Fibroblast of pulmonary artery (primary cell): ENCODE measurements at places on chromosomes 2 and 18.

DNA sequence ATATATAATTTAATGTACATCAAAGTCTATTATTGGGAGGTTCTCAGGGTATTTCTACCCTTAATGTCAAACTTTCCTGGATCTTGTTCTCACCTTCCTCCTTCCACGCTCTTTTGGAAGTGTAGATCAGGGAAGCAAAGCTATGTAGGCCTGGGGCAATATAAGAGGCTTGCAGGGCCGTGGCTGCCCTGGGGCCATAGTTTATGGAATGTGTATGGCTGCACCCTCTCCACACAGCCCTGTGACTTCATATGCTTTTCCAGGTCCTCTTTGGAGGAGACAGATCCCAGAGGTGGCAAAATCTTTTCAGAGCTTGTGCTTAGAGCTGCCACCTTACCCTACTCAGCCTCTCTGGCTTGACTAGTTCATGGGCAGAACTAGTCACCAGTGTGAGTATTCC is 82.9 kb downstream of the PLB1 start:
- no peak for DNase-seq

DNA sequence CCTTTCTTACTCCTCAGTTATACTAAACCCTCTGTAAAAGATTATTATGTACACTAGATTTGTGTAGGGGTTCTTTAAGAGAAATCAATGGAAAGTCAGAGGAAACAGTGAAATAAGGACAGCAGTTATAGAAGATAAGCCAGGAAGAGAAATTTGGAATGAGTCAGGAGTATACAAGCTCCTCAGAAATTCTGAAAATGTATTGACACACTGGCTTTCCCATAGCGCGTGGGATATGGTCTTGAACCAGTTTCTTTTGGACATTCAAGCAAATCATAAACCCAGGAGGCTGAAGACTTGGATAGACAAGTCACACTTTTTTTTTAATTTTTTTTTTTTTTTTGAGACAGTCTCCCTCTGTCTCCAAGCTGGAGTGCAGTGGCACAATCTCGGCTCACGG is 316.1 kb upstream of the MMADHC start:
- peak; percentile 61 for DNase-seq

- DNase-seq: no peak
These were observed 2.9 kb downstream of the DDX1 start for GRCh38 chr2:15594291-15595256.

DNA sequence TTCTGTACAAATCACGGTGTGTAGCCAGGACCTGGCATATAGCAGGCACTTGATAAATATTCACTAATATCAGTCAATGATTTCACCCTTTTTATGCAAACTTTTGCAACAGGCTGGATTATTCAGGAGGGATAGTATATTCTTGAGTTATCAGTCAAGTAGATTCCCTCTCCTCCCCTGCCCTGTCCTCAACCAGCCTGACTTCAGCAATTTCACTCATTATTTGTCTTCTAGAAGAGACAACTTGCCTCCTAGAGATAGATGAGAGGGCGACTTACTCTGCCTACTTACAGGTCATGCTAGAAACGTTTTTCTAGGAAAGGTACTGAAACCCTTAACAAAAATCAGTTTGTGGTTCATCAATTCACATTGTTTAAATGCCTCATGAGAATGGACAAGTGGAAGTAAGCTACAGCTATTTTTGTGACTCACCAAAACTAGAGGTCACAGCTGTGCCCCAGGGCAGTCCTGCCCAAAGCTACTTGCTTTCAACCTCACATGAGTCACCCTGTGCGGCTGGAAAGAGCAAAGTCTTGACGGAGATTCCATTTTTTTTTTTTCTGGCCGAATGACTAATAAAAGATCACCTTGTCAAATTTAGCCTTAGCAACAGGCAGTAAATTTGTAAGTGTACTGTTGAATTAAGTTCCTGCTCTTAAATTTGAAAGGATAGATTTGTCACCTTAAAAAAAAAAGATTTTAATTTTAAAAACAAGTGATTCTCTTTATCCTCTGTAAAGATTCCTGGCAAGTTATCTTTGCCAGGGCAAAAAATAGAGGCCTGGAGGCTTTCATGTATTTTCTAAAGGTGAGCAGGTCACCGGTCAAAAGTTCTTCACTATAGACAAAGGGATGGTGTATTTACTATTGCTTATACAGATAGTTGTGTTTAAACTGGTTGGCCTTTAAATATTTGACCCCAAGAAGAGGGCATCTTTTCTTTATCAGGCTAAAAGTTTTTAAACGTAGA is 109.0 kb upstream of the SLC35G4 start:
- DNase-seq: peak; percentile 91

- peak; percentile 89 for DNase-seq
These were observed 24.8 kb downstream of the DYNC1I2 start for GRCh38 chr2:171712051-171712450.

DNA sequence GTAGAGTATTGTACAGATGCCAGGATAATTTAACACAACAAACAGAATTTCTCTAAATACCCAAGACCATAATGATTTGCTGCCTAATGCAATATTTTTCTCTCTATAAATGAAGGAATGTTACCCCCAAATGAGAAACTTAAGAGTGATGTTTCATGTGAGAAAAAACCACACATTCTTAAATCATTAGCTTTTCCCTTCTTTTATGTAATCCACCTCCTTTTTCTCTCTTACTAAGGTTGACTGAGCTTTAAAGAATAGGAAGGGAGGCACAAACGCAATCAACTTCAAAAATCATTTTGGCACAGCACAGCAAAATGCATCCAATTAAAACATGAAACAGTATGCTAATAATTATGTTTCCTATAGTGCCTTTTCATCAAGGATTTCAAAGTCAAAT is 698.1 kb upstream of the CDH2 start:
- DNase-seq: no peak

GRCh38 chr2:85929096-85930050 is 40.6 kb upstream of the ST3GAL5 start:
- no peak for DNase-seq

GRCh38 chr2:177143444-177143843 is 69.2 kb upstream of the HNRNPA3 start:
- DNase-seq: peak; percentile 61

- DNase-seq: no peak
These were observed 73.3 kb downstream of the TFCP2L1 start for GRCh38 chr2:121211689-121212151.
